ENCODE measurements at places on chromosomes 2 and 18. TPM values are rescaled to one million over a fixed set of nuclear protein-coding genes. Genes with fewer than 3 reads are reported as not detected.

Gene SLC5A7
- not detected for polyA plus RNA-seq

Gene C1QL2
- not detected for polyA plus RNA-seq

DNA sequence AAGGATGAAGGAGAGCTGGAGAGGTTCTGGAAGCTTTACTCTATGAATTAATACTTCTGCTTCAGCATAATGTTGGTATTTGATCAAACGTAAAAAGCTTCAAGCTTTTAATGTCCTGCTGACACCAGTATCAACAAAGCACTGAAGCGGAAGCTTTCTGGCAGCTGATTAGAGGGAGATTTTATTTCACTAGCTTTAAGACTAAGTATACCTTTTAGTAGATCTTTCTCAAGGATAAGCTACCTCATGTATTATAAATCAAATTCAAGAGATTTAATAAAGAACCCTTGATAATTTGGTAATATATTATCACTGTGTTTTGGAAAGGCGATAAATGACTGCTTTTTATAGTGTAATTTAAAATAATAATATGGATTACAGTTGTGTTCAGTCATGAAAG lies 128.0 kb upstream of the CD302 start:
- no peak for DNase-seq

DNA sequence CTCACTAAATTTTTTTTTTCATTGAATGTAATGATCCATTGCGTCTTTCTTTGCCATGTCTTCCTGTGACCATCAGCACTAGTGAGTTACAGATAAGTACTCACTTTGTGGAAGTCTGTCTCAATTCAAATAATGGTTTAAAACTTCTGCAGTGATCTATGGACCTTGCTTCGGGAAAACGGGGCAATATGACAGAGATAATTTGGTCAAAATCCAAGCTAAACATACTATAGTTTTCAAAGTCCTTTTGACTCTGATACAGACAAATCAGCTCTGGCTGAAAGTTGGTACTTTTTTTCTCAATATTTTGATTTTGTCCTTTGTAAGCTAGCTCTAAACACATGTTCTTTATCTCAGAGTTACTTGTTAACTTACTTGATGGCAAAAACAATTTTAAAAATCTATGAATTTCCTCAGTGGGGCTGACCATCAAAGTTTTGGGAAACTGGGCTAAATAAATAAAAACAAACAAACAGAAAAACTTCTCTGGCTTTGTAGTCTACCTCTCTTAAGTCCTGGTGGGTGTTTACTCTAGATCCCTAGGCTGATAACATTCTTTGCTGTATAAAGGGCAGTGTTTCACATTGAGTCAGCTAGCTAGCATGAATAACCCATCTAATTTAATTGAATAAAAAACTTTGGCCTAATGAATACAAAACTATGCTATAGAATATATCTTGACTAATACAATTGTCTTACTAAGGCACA lies 327.6 kb downstream of the RDH14 start:
- no peak for DNase-seq

DNA sequence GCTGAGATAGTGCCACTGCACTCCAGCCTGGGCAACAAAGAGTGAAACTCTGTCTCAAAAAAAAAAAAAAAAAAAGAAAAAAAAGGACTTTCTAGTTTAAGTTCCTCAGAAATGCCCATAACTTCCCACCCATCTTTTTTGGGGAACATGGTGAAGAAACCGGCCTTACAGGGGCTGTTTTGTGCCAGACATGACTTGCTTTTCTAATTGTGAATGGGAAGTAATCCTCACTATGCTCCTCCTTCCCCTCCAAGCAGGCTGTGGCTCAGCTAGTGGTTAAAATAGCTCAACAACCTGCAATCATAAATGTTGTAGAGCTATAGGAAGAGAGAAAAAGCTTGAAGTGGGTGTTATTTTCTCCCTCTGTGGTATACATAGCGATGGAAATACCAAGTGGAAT lies 34.1 kb upstream of the OLA1 start:
- DNase-seq = no peak

GRCh38 chr2:25000503-25001324 lies 29.0 kb upstream of the DNAJC27 start:
- no peak for DNase-seq

GRCh38 chr2:135963841-135964240 lies 21.6 kb downstream of the DARS1 start:
- no peak for DNase-seq

DNA sequence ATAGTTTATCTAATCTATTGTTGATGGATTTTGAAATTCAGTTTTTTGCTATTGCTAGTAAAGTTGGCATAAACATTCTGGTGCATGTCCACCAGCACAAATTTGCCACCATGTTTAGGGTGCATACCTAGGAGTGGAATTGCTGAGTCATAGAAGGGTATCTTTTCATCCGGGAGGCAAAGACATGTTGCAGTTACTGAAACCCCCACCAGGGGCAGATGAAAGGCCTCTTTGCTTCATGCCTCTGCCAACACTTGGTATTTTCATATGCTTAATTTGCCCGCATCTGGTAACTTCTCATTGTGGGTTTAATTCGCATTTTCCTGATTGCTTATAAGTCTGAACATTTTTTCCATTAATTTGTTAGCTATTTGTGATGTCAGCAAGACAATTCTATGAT lies 8.2 kb downstream of the DCC start:
- DNase-seq = no peak

DNA sequence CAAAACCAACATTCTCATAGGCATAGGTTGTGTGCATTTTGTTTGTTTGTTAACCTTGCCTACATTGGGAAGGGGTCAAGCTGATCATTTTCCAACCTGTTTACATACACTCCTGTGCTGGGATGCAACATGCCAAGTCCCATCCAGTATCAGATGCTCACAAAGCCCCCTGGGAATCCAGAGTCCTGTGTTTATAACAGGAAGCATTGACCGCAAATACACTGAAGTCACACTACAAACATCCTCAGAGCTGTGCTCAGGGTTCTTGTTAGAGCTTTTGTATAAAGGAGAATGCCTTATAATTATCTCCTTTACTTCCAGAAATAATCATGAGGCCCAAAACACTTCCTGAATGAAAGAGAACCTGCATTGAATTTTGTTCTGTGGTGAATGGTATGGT lies 488.7 kb upstream of the TCF4 start:
- DNase-seq = no peak

- DNase-seq = no peak
These were observed 1.1 kb downstream of the TMEM169 start for GRCh38 chr2:216082805-216083204.

GRCh38 chr2:98608962-98609604 lies 694 bp downstream of the UNC50 start:
- no peak for DNase-seq
